ENCODE measurements at places on chromosomes 4 and X.

- DNase-seq, result no peak
Measured at GRCh38 chrX:47500554-47500953, 17.5 kb upstream of the ZNF41 start.

DNA sequence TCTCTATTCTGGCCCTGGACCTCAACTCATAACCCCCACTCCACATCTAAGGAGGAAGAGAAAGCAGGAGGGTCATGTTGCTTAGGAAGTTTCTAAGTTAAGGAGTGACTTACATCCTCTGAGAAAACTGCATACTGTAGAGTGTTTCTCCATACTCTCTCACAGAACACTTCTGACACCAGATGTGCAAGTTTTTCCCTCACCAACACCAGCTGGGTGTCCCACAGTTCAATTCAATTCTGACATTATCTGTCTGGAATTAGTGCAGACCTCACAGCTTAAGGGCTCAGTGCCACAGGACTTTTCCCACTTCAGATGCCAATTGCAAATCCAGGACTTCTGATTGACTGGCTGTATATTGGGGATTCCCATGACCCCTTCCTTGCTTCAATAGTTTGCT lies 89.0 kb upstream of the SFRP2 start:
- DNase-seq, result no peak

- no peak for DNase-seq
Measured at GRCh38 chr4:61924131-61924530, 724.0 kb downstream of the ADGRL3 start.

DNA sequence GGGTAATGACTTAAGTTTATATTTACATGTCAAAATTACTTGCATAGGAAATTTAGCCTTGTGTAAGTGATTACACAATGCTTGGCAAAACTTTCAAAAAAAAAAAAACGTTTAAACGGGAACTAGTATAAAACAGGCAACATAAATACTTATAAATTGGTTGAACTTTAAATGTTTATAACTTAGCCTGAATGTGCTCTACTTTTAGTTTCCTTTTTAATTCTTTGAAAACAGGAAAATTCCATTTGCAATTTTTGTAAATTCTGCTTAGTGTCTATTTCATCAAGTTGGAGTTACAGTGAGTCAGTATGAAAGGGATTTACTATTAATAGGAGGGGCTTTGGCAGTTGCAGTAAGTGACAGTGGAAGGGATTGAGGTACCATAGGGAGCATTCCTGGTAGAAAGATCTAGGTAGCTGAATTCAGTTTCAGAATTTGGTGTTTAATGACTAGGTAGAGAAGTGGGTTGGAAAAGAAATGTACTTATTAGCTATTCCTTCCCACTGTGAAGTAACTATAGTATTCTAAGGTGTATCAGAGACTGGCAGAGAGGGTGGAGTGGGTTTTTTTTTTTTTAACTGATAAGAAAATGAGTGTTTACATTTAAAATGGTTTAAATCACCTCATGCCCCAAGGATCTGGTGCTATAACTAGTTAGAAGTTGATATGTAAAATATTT lies 2.8 kb downstream of the STAG2 start:
- no peak for DNase-seq

DNA sequence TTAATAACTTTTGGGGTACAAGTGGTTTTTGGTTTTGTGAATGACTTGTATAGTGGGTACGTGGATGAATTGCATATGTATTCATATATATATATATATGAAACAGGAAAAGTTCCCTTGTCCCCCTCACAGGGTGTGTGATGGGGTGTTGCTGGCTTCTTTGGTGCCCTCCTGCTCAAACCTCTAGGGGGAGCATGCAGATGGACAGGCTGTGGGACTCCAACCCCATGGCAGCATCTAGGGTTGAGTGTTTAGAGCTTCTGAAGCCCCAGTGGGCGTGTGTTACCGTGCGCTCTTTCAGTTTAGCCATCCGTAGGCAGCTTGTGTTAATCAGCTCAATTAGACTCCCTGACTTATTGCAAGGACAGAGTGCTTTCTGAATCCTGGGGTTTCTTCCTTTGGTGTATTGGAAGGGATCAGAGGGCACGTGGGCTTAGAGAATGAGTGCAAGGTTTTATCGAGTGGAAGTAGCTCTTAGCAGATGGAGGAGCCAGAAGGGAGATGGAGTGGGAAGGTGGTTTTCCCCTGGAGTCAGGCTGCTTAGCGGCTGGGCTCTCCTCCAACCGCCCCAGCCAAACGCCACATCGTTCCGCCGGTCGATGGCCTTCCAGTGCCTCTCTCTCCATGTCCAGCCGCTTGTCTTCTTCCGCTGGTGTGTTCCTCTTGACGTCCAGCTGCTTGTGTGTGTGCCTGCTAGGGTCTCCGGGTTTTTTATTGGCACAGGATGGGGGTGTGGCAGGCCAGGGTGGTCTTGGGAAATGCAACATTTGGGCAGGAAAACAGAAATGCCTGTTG lies 674.4 kb upstream of the LCORL start:
- no peak for DNase-seq

DNA sequence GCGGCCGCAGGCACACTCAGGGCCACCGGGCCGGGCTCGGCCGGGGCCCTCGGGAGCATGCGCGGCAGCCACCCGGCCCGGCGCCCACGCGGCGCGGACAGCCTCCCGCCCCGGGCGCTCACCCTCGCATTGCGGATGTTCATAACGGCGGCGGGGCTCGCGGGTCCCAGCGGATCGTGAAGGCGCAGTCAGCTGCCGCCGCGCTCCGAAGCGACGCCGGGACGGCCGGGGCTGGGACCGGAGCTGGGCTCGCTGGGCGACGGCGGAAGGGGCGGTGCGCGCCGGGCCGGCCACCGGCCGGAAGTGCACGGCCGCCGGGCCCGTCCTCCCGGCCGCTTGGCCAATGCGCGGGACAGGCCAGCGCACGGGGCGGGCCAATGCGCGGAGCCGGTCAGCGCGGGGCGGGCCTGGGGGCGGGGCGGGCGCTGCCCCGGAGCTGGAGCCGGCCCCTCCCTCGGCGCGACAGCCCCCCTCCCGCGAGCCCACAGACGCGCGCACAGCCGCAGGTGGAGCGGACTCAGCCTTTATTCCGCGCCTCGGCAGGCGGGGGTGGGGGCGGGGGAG lies at the start of gene NAA10:
Gene NAA10, minus strand, starts transcription at position 276 of the 564 bp plus-strand sequence. Its CDS starts 133 bp downstream, at position 143.
- no peak for DNase-seq

GRCh38 chr4:99564921-99565320 lies 1.1 kb upstream of the TRMT10A start:
- no peak for DNase-seq

GRCh38 chrX:96502507-96502906 lies 182.1 kb upstream of the DIAPH2 start:
- DNase-seq, result no peak

GRCh38 chr4:139656614-139657486 lies 8.8 kb upstream of the MGST2 start:
- no peak for DNase-seq

DNA sequence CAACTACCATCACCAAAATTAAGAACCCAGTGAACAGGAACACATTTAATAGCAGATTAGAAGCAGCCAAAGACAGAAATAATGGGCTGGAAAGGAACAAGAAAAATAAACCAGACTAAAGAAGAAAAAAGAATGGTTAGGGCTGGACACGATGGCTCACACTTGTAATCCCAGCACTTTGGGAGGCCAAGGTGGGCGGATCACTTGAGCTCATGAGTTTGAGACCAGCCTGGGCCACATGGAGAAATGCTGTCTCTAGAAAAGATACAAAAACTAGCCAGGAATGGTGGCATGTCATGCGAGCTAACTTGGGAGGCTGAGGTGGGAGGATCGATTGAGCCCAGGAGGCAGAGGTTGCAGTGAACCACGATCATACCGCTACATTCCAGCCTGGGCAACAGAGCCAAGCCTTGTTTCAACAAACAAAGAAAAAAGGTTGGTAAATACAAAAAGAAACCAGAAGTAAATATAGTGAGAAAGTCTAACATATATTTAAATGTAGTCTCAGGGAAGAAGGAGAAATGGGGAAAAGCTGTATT lies 102.0 kb downstream of the AFAP1 start:
- no peak for DNase-seq

DNA sequence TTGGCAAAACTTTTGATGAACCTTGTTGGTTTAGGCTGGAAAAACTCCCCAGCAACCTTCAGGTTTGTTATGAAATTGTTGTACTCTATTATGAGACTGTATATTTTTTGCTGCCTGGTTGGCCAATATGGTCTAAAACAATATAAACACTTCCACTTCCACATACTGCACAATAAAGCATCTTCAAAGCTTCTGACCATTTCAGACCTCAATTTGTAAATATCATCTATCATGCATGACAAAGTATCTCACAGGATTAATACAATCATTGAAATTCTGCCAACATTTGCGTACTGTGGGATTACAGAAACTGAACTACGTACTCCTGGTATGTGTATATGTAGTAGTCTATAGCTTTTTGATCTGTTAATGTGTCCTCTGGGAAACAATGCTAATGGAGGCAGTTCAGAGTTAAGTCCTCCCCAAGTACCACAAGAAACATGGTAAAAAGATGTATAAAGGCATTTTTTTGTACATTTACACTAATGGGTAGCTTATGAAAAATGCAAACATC lies 40.4 kb downstream of the GPC4 start:
- no peak for DNase-seq

GRCh38 chr4:113878668-113879067 lies 100.8 kb downstream of the ARSJ start:
- DNase-seq, result peak; percentile 73

All from iPS DF 19.7 (cell line).